ENCODE measurements at places on chromosomes 4 and X.

DNA sequence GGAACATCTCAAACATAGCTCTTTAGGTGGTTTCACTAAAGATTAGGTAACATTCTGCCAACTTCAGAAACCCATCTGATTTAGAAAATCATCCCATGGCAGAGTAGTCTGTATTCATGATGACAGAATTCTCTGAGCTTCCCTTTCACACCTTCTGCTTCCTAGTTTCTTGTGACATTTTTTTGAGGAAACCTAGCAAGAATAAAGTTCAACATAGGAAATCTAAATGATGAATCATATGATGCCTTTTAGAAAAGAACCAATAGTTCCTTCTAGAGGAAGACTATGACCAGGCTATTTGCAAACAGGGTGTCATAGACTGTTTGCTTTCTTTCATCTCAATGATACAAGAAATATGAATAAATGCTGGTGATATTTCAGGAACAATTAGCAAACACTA, 49.8 kb upstream of the CAMK2D start:
- DNase-seq, result no peak

GRCh38 chrX:55787063-55787462, 69.5 kb downstream of the RRAGB start:
- no peak for DNase-seq

GRCh38 chr4:80153874-80154544, 43.3 kb upstream of the PRDM8 start:
- DNase-seq, result no peak

- no peak for DNase-seq
Observed at GRCh38 chrX:71111921-71112431, 599 bp upstream of the IL2RG start.

GRCh38 chr4:121800961-121801714, at the start of gene EXOSC9:
EXOSC9 (plus strand) TSS chr4:121801323; CDS start chr4:121801425, 102 bp downstream.
- DNase-seq, result peak; percentile 92

DNA sequence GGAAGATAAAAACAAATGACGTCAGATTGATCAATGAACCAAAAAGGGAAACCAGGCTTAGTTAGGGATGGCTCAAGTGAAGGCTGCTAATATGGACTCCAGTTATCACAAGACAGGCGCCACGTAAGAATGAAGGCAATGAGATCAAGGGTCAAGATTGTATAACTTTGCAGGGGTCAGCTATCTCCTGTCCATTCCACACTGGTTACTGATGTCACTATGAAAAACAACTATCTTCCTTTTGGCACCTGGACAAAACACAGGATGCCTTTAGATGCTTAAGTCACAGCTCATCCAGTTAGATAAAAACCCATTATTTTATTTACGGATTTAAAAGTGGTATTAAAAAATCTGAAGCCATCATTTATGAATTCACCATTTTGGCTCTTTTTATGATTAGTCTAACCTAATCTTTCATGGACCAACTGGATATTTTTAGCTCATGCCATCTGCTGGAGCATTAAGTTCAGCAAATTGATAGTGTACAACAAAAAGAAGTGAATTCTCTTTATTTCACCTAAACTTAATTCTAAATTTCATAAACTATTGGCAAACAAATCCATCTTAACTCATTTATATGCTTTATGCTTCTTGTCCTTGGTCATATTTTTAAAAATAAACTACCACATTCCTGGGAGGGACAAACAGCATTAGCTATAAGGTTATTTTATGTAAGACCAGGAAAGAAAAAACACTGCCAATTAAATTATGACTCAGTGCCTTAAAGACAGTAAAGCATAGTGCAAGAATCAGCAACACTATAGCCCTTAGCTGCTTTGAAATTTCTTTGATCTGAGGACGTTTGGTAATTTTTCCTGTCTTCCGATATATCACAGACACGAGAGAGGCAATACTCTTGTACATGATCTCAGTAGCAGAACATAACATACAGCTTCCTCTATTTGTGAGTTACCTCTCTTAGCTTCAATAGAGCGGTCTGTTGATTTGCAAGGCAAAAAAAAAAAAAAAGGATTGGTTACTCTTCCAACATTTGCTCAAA, 27.0 kb downstream of the DHX15 start:
- no peak for DNase-seq

- no peak for DNase-seq
Observed at GRCh38 chr4:67371615-67372014, 173.7 kb downstream of the CENPC start.

- peak; percentile 17 for DNase-seq
Observed at GRCh38 chr4:153142700-153143438, 61.4 kb upstream of the TRIM2 start.

- no peak for DNase-seq
Observed at GRCh38 chrX:133302775-133303445, 84.8 kb upstream of the TFDP3 start.

GRCh38 chr4:154234576-154234975, 257.0 kb downstream of the DCHS2 start:
- DNase-seq, result no peak

DNA sequence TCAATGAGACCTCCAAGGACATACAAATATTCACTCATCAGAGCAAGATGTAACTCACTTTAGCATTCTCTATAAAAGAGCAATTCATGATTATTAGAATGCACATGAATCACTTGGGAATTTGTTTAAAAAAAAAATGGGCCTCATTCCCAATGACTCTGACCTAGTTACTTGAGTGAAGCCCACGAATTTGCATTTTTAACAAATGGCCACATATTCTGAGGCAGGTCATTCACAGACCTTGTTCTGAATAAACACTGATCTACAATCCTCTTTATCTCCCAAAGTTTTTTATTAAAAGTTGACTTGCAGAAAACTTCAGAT, 255.1 kb upstream of the VEGFC start:
- no peak for DNase-seq

GRCh38 chrX:28997706-28998463, 410.6 kb downstream of the IL1RAPL1 start:
- DNase-seq, result no peak

GRCh38 chr4:156950948-156951347, 20.7 kb downstream of the PDGFC start:
- no peak for DNase-seq

DNA sequence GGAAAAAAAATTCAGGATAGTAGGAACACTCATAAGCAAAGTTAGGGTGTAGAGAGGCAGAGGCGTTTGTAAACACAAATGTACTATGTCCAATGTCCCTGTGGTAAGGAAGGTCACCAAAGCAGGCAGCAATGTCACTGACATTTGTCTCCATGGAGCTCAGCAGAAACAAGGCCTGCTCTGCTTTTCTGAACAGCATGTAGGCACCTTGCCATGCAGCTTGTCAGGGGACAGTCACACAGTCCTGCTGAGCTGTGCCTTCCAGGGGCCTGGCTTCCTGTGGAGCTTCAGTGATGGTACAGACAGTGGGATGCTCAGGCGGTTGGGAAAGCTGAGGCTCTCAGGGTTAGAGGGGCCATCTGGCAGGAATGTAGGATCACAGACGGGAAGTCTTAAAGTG, 74.5 kb upstream of the HS3ST1 start:
- no peak for DNase-seq

DNA sequence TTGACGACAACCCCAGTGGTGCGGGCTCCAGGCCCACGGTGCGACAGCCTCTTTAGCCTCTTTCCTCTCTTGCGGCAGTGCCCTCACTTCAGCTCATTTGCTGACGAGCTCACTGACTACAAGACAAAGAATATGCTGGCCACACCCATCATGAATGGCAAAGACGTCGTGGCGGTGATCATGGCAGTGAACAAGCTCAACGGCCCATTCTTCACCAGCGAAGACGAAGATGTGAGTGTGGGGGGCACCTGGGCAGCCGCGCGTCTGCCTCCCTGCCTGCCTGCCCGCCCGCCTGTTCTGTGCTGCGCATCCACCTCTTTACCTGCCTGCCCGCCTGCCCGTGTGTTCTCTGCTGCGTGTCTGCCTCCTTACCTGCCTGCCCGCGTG, 9.2 kb downstream of the PDE6B start:
- no peak for DNase-seq

GRCh38 chrX:105458846-105459245, 238.4 kb upstream of the TEX13A start:
- no peak for DNase-seq

DNA sequence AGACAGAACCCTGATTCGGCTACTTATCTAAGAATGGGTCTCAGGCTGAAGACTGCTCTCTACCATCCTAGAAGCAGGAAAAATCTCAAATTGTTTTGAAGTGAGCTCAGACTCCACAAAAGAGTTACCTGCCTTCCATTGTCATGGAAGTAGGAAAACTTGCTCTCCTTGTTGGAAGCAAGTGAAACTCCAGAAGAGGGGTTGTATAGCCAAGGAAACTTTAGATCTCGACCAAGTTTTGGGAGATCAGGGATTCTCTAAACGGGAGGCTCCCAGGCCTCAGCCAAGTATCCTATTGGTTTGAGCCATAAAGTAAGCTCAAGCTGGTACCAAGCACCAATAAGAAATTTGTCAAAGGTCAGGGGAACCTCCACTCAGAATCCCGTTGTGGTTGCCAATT, 9.2 kb upstream of the FHDC1 start:
- DNase-seq, result no peak

- DNase-seq, result no peak
Observed at GRCh38 chr4:4490041-4490440, 51.8 kb downstream of the STX18 start.

GRCh38 chrX:26253526-26253925, 37.6 kb downstream of the MAGEB5 start:
- DNase-seq, result no peak

GRCh38 chr4:140866492-140867005, 110.4 kb upstream of the TBC1D9 start:
- DNase-seq, result no peak

- DNase-seq, result no peak
Observed at GRCh38 chr4:48862038-48862437, 31.1 kb downstream of the OCIAD1 start.

DNA sequence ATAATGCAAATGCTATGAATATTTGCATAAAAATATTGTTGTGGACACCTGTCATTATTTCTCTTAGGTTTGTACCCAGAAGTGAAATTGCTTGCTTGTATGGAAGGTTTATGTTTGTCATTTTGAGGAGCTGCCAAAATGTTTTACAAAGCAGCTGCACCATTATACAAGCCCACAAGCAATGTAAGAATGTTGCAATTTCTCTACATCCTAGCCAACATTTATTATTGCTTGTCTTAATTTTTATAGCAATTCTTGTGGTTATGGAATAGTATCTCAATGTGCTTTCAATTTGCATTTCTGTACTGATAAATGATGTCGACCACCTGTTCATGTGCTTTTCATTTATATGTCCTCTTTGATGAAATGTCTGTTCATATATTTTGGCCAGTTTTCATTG, 18.7 kb upstream of the RBMX start:
- no peak for DNase-seq

GRCh38 chr4:122978109-122978508, 55.7 kb upstream of the NUDT6 start:
- DNase-seq, result no peak

GRCh38 chrX:115459883-115460880, 100.8 kb upstream of the PLS3 start:
- DNase-seq, result no peak

DNA sequence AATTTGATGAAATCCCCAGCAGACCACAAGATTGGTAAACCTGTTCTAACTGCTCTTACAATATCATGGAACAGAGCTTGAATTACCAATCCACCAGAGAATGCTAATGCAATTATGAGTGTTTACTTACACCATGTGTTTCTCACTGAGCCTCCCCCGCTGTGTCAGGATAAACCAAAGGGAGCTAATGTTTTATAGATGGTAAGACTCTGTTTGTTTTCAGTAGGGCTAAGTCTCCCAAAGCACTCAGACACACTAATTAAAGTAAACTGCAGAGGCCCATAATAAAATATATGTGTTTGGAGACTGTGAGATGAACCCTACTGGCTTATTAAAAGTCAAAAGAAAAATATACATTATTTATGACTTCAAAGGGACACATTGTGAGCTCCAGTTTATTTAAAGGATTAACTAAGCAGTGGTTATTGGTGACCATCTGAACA, 261.7 kb upstream of the FAM241A start:
- DNase-seq, result no peak

DNA sequence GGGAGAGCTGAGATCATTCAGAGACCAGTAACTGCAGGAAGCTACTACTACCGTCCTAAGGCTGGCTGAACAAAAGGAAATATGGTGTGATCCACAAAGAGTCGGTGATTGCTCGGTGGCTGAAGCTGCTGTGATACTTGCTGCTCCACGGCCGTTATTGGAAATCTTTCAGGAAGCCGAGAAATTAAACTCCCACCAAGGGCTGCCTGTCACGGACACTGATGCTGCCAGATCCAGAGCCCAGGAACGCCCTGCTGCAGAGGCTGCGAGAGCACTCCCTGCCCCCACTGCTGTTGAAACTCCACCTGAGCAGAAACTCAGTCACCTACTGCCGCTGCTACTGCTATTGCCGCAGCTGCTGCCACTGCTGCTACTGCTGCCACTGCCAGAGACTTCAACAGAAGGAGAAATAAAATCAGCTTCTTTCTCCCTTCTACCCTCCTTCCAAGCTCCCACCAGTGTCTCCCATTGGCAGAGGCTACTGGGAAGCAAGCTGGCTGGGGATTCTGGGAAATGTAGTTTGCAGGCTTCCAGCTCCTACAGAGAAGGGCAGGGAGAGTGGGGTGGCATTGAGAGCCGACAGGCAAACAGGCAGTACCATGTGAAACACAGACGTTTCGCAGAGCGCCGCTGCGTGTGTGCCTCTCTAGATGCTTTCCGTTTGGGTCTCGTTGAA, 126.0 kb upstream of the ENPP6 start:
- DNase-seq, result no peak

DNA sequence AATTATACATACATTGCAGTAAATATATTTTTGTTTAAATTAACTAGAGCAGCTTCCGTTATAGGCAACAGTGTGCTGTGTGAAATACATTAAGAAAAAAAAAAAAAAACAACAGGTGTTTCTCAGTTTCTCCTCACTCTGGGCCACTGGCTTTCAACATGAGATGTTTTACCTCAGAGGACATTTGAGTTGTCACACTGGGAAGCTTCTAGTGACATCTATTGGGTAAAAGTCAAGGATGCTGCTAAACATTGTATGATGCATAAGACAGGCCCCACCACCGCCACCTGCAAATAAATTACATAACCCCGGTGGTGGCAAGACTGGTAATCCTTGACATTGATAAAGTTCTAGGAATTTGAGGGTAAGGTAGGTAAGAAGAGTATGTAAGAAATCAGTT, 1512.2 kb downstream of the C4orf33 start:
- no peak for DNase-seq

- no peak for DNase-seq
Observed at GRCh38 chr4:26879805-26880204, 19.2 kb downstream of the STIM2 start.
